Hematopoietic multipotent progenitor cell treated with erythropoietin and hydrocortisone succinate and interleukin-3 and kit ligand, for 17 days (in vitro differentiated cells): ENCODE measurements at places on chromosomes 7 and 10.

GRCh38 chr10:14477408-14477710, 146.6 kb upstream of the FRMD4A start:
- DNase-seq = no peak

- DNase-seq = peak; percentile 9
Measured at GRCh38 chr7:131602994-131603372, 46.6 kb upstream of the PODXL start.

- DNase-seq = no peak
Measured at GRCh38 chr7:11539853-11540252, 292.1 kb downstream of the THSD7A start.

- no peak for DNase-seq
Measured at GRCh38 chr10:5365928-5366327, 1.2 kb downstream of the UCN3 start.

DNA sequence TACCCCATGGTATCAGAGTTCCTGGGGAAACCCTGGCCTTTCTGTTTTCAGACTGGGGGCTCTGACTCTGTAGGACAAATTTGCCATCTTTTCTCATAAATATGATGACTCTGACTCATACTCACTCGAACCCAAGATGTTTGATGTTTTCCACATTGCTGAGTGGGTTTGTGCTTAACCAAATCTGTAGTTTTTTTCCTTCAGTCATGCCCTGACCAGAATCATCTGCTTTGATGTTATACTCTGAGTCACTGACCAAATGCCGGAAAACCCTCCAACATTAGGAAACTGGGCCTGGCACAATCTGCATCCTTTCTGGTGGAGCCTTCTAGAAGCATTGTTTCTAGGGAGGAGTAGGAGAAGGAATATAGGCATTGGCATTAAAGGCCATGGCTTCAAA, 118.7 kb downstream of the C10orf105 start:
- DNase-seq = no peak

GRCh38 chr10:120650705-120651399, 193.8 kb downstream of the PLPP4 start:
- no peak for DNase-seq

DNA sequence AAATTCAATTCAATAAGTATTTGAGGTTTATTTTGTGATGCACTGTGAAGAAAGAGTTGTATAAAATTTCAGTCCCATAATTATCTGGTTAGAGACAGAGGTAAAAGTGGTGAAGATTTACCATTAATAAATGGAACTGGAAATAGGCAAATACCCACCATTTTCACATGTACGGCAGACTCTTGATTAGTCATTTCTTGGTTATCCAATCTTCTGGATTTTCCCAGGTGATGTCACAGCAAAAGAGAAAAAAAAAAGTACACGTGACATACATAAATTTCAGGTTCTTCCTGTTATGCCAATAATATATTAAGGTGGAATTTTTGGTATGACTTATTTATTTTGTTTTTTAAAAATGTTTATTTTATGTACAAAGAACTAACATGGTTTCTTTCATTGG, 26.8 kb downstream of the NT5C3A start:
- no peak for DNase-seq

DNA sequence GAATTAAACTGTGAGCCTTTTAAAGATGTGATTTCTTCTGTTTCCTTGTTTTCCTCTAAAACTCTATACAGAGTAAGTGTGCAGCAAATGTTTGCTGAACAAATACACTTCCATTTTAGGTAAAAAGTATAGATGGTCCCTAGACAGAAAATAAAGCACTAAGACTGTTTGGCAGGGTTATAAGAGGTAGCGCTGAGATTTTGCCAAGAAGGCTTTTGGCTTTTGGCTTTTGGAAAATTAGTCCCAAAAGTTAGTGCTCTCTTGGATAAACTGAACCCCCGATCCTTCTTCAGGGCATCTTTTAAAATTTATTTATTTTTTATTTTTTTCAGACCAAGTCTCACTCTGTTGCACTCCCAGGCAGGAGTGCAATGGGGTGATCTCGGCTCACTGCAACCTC, 175.7 kb upstream of the NRP1 start:
- DNase-seq = no peak

DNA sequence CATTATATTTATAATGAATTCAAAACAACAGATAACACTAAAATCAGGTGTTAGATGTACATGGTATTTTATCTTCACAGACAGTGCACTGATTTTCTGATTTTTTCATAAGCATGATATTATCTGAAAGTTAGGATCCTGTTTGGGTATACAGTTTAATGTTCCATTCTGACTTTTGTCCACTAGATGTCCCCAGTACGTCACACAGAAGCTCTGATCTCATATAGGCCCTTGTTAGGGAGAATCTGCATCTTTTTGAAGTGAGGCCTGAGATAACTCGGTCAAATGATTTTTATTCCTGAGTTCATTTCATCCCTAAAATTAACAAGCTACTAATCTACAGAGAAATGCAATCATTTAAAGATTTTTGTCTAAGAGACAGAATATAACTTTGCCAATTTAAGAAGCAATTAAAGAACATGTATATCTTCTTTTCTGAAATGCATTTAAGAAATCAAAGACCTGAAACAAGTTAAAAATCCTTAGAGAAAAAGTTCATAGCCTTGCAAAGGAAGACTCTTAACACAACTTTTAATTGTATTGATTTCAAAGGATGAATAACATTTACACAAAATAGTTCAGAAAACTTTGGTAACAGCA, 72.0 kb upstream of the TES start:
- DNase-seq = peak; percentile 25

GRCh38 chr10:119153661-119154060, 11.9 kb downstream of the SFXN4 start:
- DNase-seq = no peak
